Activated T-cell treated with anti-CD3 and anti-CD28 coated beads, Interleukin-2, amount 50 U/mL, for 1 hour (primary cell): ENCODE measurements at places on chromosomes 6 and 20.

- DNase-seq, result no peak
These were observed 42.9 kb upstream of the SPACA1 start for GRCh38 chr6:88004707-88005106.

DNA sequence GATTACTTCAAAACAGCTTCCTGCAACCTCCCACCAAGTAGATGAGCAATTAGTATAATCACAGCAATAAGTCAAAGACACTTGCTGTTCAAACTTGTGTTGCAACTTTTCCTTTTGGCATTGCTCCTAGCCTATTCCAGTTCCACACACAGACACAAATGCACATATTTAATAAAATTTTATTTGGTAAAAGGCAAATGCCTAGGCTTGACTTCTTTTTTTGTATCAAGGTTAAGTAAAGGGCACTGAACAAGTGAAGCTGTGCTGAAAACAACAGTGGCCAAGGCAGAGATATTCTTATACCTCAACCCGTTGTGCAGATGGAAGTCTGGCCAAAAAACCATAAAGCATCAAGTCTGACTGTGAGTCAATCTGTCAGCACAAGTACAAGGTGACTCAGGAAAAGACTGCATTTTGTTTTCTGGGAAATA lies 708.4 kb upstream of the CITED2 start:
- no peak for DNase-seq

- DNase-seq, result no peak
These were observed 57.5 kb downstream of the RREB1 start for GRCh38 chr6:7165002-7165889.

DNA sequence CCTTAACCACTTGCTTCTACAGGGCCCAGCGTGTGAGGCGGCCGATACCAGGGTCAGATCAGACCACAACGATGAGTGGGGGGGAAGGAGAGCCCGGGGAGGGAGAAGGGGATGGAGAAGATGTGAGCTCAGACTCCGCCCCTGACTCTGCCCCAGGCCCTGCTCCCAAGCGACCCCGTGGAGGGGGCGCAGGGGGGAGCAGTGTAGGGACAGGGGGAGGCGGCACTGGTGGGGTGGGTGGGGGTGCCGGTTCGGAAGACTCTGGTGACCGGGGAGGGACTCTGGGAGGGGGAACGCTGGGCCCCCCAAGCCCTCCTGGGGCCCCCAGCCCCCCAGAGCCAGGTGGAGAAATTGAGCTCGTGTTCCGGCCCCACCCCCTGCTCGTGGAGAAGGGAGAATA lies 2.8 kb downstream of the RING1 start:
- no peak for DNase-seq

GRCh38 chr6:127403636-127404035 lies 55.6 kb downstream of the KIAA0408 start:
- DNase-seq, result no peak

DNA sequence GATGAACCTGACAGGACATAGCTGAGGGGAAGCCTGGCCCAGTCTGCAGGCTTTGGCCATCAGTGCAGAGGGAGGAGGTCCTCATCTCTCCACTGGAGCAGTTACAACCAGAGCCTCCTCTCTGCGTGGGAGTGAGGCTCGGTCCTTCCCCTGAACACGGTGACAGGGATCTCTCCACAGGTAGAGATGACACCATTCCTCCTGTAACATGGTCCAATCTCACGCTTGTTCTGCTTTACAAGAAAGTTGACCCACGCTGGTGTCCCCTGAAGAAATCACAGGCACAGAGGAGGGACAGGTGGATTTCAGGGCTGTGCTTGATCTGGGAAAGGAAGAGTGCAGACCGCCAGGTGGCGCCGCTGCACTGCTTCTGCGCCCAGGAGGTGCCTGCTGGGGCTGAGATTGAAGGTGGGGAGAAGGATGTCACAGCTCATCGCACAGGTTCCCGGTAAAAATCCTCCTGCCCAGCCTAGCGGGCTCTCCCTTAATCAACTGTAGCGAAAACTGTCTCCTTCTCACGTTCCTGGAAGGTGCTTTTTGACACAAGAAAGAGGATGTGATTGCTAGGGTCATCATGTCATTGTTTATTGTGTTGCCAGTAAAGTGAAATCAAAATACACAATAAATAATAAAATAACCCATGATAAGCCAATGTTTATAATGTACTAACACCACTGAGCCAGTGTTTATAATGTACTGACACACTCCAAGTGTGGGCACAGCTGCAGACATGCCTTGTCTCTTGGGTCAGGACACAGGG lies 20.4 kb downstream of the HLA-G start:
- peak; percentile 90 for DNase-seq

- DNase-seq, result no peak
These were observed 14.5 kb downstream of the TMX4 start for GRCh38 chr20:8005033-8005432.

GRCh38 chr20:25706793-25707192 lies 10.1 kb upstream of the ZNF337 start:
- peak; percentile 33 for DNase-seq

DNA sequence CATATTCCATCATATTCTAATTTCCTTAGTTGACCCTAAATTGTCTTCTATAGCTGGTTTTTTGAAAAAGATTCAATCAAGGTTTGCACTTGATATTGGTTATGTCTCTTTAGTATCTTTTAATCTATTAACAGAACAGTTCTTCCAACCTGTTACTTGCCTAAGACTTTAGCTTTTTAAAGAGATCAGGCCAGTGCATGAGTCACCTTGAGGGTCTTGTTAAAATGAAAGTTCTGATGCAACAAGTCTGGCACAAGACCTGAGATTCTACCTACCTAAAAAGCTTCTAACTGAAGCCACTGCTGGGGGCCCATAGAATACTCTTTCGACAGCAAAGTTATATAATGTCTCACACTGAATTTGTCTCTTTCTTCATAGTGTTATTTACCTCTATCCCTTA lies 3.2 kb downstream of the USP45 start:
- no peak for DNase-seq

DNA sequence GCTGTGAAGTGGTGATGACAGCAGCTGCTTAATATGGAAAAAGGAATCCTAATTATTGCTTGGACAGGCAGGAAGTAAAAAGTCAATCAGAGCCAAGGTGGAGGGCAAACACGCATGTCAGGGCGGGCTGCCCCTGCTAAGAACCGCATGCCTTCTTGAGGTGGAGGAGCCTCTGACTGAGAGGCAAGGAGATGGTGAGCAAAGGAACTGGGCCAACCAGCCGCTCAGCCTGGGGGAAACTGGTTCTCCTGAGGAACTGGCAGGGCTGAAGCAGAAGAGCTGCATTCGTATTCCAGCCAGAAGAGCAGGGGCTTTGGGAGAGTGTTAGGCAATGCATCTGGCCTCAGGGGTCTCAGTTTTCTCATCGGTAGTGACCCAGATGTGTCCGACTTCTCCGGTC lies 13.1 kb upstream of the MLN start:
- DNase-seq, result no peak

GRCh38 chr20:38833154-38833856 lies 27.8 kb downstream of the PPP1R16B start:
- DNase-seq, result no peak

- no peak for DNase-seq
These were observed 31.8 kb downstream of the GFOD1 start for GRCh38 chr6:13455552-13455966.

DNA sequence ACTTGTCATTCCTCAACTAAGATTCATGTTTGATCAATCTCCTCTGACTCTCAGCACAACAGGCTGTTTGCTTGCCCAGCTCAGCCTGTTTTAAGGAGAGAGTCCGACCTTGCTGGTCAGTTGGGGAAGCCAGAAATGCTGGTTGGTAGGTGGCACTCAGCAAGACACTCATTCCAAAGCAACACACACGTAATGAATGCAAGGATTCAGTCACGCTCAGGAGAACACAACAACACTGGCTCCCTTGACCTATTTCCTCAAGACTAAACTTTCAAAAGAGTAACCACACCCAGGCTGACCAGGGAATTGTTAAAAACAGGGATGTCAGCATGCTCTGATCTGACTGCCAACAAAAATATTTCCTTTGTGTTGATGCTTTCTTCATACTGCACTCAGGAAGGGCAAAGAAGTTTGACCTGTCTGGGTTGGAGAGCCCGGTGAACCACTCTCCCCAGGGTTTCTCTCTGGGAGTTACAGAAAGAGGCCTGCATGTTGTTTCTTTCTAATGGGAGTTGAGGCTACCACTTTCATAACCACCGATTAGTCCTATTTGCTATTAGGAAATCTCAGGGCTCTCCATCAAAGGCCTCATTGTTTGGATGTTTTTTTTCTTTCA lies 25.6 kb upstream of the PREP start:
- no peak for DNase-seq

DNA sequence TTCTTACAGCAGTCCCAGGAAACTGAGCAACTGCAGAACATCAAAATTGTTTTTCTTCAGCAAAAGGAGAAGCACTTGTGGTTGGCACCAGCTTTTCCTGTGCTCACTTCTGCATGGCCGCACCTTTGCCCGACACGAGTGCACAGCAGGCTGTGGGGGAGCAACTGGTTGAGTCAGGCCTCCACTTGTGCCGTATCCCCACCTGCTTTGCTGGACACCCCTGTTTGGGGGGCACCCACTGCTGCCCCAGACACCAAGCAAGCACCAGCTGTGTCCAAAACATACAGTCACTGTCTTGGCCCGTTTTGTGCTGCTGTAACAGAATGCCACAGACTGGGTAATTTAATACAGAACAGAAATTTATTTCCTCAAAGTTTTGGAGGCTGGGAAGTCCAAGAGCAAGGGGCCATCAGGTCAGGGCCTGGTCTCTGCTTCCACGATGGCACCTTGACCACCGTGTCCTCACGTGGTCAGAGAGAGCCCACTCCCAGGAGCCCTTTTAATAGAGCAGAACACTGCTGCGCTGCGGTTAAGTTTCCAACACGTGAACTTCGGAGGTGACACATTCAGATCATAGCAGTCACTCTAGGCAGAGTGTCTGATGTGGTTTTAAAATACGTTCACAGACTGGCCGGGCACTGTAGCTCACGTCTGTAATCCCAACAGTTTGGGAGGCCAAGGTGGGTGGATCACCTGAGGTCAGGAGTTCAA lies 8.7 kb upstream of the GMEB2 start:
- peak; percentile 77 for DNase-seq

DNA sequence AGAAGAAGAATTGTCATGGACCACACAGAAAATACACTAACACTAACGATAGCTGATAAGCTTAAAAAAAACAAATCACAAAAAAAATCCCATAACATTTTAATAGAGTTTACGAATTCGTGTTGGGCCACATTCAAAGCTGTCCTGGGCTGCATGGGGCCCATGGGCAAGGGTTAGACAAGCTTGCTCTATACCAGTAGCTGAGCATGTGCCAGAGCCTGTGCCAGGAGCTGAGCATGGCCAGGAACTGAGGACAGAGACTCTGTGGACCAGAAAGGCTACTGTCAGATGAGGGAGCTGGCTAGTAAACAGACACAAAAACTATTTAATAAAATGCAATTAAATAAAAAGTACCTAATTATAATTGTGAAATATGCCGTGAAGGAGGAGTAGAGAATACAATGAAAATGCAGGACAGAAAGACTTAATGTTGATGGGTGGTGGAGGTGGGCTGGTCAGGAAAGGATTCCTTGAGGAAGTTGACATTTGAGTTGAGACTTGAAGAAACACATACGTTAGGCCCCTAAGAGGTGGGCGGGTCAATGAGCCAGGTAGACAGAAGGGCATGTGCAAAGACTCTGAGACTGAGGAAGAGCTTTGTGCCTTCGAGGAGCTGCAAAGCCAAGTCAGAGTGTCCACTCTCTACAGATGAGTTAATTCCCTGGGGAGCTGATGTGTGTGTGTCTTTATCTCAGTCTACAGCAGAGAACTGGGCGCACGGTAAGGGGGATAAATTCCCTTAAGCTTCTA lies 66.1 kb downstream of the JPH2 start:
- no peak for DNase-seq

GRCh38 chr6:141744971-141745370 lies 387.8 kb upstream of the GJE1 start:
- DNase-seq, result no peak

DNA sequence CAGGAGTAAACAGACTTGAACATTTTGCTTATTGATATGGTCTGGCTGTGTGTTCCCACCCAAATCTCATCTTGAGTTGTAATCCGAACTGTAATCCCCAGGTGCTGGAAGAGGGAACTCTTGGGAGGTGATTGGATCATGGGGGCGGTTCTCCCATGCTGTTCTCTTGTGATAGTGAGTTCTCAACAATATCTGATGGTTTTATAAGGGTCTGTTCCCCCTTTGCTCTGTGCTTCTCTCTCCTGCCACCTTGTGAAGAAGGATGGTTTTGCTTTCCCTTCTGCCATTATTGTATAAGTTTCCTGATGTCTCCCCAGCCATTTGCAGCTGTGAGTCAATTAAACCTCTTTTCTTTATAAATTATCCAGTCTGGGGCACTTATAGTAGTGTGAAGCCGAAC lies 40.0 kb downstream of the MYLIP start:
- no peak for DNase-seq

DNA sequence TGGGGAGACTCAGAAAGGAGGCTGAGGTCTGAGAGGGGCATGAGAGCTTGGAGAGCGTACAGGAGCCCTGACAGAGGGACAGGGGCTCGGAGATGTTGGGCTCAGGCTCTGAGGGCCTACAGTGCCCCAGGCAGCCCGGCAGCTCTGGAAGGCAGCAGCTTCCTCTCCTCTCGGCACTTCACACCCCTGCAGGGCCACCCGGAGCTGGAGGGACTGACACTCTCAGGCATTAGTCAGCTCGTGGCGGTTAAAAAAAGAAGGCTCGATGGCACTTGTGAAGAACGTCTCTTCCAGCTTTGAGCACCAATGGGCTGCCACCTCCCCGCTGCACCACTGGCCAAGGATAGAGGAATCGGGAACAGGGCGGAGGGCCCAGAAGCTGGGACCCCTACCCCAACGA lies 62.6 kb upstream of the SIRPA start:
- no peak for DNase-seq

DNA sequence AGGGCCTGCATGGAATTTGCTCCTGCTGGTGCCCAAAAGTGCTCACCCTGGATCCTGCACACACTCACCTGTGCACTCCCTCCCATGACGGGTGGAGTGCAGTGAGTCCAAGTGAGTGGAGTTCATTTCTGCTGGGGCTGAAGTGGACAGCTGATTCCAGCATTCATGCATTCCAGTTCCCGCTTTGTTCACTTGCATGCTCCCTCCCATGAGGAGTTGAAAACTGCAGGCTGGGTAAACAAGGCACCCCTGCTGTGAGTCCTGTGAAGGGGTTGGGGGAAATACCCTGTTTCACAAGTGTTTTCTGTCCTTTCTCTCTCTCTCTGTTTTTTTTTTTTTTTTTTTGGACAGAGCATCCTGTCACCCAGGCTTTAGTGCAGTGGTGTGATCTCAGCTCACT lies 454.1 kb upstream of the NOX3 start:
- DNase-seq, result no peak

- DNase-seq, result peak; percentile 15
These were observed 66.6 kb downstream of the EZR start for GRCh38 chr6:158752613-158753012.
